ENCODE measurements at places on chromosomes 11 and 22.

DNA sequence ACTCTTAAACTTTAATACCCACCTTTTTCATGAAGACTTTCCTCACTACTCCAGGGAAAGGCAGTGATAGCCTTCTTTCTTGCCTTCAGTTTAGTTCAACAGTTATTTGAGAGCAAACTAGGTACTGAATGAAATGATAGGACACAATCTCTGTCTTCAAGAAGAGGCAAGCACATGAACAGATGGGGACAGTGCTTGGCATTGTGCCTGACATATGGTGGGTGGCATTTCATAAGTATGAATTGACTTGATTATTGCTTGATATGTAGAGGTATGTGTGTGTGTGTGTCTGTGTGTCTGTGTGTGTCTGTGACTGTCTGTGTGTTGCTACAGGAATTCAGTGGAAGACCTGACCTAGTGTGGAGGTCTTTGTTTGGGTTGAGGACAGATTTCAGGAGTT is 504.1 kb downstream of the NELL1 start:
- DNase-seq, result no peak

DNA sequence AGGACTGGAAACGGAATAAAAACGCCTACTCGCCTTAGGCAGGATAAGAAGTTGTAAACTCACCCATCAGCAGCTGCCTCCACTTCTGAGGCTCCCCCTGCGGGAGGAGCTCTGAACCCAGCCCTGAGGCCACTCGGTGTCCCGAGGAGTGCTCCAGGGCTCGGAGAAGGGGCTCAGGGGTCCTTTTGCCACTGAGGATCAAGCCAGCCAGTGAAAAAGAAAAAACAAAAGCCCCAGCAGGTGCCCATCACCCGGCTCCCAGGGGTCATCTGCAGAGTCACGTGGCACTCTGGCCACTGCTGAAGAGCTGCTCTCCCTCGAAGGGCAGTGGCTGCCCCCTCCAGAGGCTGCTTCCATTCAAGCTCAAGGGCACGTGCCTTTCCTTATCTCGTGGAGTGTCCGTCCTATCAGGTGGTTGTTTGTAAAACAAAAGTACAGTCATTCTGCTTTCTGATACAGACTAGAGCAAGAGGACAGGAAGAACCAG is 29.0 kb downstream of the NUP50 start:
- peak; percentile 7 for DNase-seq

GRCh38 chr11:27208846-27209245 is 154.2 kb downstream of the CCDC34 start:
- no peak for DNase-seq

GRCh38 chr11:44133335-44133946 is 38.0 kb downstream of the EXT2 start:
- no peak for DNase-seq

DNA sequence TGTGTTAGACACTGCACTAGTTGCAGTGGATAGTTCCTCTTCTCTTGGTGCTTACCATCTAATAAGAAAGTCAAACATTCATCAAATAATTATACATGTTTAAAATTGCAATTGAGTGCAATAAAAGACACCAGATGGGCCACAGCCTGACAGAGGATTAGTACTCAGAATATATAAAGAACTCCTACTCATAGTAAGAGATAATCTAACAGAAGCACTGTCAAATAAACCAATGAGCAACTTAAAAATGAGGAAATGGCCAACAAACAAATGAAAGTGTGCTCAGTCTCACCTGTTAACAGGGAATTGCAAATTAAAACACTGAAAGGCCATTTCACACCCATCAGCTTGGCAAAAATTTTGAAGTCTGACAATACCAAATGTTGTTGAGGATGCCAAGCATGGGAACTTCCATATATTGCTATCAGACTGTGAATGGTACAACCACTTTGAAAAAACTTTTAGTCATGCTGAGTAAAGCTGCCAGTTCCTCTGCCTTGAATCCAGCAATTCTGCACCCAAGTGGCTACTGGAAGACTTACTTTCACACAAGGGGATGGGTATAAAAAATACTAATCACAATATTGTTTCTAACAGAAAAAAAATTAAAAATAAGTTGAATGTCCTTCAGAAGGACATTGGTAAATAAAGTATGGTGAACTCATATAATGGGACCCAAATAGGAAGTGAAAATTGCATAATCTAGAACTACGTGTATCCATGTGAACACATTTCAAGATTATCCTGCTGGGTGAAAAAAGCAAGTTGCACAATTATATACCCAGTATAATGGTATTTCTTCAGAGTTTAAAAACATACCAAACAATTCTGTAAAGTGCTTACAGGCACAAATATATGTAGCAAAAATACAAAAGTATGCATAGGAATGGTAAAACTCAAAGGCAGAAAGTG is 41.4 kb upstream of the CREB3L1 start:
- DNase-seq, result no peak

DNA sequence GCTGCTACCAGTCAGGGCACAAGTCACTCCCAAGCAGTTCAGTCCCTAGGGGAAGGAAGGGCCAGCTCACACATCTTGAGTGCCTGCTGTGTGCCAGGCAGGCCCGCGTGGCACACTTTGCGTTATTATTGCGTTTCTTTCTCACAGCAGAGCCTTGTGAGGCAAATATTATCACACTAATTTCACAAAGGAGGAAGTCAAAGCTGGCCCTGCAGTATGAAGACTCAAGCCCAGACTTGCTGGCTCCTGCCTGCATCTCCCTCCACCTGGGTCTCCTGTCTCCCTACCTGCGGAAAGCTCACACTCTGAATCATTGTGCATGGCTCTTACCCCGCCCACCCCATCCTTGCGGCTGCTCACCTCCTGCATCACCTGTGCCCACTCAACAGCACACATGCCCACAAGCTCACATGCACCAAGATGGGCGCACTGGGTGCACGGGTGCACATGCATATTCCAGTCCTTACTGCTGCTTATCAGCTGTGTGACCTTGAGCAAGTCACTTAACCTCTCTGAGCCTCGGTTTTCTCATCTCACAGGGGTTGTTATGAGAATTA is 31.7 kb upstream of the P2RY2 start:
- DNase-seq, result no peak

DNA sequence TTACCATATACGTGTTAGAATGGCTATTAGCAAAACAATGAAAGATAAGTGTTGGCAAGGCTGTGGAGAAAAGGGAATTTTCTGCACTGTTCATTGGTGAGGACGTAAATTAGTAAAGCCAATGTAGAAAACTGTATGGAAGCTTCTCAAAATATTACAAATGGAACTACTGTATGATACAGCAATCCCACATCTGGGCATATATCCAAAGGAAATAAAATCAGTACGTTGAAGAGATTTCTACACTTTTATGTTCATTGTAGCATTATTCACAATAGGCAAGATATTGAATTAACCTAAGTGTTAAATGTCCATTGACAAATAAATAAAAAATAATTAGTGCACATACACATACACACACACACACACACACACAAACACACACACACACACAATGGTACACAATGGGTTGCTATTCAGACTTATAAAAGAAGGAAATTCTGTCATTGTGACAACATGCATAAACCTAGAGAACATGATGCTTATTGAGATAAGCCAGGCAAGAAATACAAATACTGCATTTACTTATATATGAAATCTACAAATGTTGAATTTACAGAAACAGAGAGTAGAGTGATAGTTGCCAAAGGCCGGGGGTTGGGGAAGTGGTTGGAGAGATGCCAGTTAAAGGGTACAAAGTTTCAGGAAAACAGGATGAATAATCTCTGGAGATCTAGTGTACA is 565.8 kb upstream of the LRRC4C start:
- no peak for DNase-seq

DNA sequence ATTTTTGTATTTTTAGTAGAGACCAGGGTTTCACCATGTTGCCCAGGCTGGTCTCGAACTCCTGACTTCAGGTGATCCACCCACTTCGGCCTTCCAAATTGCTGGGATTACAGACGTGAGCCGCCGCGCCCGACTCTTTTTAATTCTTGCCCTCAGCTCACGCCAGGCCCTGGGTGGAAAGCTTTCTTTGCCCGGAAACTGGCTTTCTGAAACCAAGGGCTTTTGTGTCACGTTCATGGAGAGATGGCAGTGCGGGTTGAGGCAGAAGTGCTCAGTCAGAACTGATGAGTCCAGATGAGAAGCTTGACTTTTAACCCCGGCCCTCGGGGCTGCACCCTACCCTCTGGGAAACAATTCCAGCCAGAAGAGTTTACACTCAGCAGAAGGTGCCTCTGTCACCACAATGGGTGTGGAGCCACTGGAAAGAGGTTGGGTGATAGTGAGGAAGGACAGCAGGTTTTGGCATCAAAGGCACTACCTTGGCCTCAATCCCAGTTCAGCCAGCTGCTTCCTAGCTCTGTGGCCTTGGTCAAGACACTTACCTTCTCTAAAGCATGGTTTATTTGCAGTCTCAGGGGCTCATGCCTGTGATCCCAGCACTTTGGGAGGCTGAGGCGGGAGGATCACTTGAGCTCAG is 890 bp upstream of the ARFGAP3 start:
- DNase-seq, result no peak

Data from NCI-H1417 (cell line).